ENCODE measurements at places on chromosomes 2 and 18.

DNA sequence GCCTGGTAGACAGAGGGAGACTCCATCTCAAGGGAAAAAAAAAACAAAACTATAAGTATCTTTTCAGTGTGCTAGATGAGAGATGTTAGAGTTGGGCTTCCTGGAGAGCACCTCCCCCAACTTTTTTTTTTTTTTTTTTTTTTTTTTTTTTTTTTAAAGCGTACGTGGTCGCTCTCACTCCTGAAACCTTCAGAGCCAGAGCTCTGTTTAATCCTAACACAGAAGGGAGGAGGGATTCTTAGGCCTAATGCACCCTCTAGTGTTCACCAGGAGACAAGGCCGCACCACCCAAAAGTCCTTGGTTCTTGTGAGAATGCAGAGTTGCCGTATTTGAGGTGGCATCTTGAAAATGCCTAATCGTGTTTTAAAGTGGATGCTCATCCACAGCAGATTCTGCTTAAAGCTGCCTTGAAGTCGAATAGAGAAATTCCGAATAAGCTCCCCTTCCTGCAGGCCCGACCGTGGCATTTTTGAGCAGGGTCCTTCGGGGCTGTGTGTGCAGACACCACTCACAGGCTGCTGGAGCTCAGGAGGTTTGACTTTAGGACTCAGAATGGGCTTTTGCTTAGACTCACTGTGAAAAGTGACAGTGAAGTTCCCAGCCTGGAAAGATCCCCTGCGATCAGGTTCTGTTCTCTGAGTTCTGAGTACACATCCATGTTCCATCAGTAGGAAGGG is 252.6 kb downstream of the AGAP1 start:
- no peak for DNase-seq

DNA sequence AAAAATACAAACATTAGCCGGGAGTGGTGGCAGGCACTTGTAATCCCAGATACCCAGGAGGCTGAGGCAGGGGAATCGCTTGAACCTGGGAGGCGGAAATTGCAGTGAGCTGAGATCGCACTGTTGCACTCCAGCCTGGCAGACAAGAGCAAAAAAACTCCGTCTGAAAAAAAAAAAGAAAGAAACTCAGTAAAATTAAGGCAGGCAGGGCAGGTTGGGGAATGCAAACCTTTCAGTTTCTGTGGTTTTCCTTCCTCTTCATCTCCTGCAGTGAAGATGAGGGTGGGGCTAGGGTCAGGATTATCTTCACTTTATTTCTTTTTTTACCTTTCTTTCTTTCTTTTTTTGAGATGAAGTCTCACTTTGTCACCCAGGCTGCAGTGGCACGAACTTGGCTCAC is 43.2 kb upstream of the PSME4 start:
- DNase-seq: no peak

DNA sequence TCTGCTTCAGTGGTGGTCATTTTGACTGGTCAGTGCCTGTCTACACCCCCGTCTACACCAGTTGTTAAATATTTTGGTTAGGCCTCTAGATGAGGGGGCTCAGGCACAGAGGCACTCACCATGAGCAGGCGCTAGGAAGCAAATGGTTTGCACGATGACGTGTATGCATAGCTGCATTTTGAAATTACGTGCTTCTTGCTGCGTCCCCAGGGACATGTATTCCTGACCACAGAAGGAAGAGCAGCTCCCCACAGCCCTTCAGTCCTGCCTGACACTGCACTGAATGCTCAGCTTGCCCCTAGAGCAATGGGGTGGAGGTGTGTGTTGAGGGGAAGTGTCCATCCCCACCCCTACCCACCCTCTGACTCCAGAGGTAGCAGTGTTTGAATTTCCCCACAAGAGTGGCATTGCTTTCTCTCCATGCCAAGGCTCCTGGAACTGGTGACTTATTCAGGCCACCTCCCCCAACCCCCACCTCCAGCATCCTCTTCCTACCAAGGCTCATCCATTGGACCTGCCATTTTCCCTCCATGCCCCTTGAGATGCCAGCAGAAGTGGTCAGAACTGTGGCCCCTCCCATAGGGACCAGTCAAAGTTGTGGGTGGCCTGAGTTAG is 11.4 kb upstream of the ZAP70 start:
- DNase-seq: no peak

DNA sequence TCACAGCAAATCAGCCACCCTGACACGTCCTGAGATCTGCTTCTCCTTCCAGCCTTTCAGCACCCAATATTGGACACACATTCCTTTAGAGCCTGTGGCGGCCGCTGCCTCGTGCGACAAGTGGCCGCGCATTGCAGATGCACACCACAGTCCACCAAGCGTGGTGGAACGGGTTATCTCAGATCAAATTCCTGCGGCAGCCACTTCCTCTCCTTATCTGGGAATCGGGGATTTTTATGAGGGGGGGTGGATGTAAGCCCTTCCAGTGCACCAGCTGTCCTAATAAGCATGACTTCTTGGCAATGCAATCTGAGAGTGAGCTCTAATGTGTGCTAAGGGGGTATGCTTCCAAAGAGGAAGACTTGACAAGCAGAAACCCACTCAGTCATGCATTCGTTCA is 18.3 kb upstream of the BMP10 start:
- DNase-seq: no peak

- DNase-seq: no peak
Observed at GRCh38 chr2:45796500-45796899, 145.0 kb downstream of the PRKCE start.
